ENCODE measurements at places on chromosomes 4 and X.

DNA sequence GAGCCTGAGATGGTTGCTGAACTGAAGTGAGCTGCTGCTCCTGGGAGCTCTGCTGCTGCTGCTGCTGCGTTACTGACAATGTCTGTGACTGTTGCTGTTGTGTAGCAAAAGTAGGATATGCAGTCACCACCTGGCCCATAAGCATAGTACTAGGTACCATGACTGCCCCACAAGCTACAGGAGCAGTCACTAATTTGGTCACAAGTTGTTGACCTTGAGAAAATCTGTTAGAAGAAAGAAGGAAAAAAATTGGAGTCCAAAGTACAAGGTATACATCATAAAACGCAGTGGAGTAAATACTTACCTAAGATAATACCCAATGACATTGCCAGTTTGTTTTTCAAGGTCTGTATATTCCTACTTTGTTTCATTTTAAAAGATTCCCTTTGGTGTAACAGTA, 42.6 kb downstream of the TMEM165 start:
- no peak for DNase-seq

DNA sequence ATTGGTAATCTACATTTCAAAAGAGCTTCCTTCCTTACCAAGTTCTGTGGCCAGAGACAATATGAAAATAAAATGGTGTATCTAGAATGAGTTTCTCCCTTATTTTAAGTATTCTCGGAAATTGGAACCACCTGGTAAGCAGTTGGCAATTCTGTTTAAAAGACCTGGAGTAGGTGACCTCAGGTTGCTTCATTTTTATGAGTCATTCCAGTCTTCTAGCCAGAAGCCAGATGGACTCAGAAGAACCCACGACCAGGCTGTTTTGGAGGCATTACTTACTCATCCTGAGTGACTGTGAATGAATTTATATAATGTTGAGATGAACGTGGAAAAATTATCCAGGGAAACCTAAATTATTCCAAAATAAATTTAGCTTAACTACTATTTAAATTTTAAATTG, 9.1 kb downstream of the BMPR1B start:
- DNase-seq: no peak

DNA sequence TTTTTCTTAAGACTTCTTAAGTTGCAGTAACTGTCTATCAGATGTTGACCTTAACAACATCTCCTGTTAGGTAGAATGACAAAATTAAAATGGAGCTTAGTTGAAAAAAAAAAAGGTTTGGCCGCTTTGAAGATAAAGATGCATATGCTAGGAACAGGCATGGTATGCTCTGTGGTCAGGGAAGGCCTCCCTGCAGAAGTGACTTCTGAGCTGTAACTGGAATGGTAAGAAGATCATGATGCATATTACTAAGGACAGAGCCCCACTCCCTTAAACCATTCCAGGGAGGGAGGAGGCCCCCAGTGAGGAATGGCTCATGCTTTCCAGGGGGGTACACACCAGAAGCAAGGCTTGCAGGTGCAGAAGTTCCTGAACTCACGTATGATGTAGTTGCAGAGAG, 43.7 kb downstream of the PDLIM5 start:
- DNase-seq: no peak

- no peak for DNase-seq
Observed at GRCh38 chr4:51862781-51863180, 19.8 kb downstream of the DCUN1D4 start.

- DNase-seq: peak; percentile 46
Observed at GRCh38 chr4:39353478-39354253, 12.5 kb downstream of the RFC1 start.

DNA sequence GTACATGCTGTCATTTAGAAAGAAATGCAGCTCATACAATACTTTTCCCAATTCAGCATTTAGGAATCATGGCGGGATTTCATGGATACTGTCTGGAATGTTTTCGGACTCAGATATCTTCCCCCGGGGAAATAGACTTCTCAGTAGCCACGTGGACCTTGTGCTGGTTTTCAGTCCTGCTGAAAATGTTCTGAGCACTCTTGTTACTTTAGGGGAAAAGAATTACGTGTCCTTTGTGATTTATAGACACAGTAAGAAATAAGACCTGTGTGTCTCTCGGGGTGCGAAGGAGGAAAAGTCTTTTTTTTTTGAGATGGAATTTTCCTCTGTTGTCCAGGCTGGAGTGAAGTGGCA, 3.8 kb downstream of the CD99 start:
- DNase-seq: no peak

DNA sequence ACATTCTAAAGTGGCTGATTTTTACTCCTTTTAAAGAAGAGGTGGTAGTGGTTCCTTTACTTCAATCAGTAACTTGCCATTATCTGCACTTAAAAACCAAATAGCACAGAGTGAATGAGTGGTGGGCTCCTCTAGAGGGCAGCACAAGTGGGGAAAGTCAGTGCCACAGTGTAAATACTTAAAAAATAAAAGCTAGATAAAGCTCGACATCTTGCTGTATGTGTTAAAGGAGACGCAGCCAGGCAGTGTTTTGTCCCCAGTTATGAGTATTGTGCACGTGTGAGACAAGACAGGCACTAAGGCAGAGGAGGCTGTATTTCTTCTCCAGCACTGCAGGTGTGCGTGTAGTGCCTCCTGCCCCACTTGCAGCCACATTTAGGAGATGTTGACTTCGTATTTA, 24.6 kb downstream of the NAP1L5 start:
- peak; percentile 68 for DNase-seq

- DNase-seq: no peak
Observed at GRCh38 chrX:33126469-33126868, 84.9 kb downstream of the DMD start.

GRCh38 chrX:138001226-138001625, 435.3 kb downstream of the ZIC3 start:
- DNase-seq: peak; percentile 70

DNA sequence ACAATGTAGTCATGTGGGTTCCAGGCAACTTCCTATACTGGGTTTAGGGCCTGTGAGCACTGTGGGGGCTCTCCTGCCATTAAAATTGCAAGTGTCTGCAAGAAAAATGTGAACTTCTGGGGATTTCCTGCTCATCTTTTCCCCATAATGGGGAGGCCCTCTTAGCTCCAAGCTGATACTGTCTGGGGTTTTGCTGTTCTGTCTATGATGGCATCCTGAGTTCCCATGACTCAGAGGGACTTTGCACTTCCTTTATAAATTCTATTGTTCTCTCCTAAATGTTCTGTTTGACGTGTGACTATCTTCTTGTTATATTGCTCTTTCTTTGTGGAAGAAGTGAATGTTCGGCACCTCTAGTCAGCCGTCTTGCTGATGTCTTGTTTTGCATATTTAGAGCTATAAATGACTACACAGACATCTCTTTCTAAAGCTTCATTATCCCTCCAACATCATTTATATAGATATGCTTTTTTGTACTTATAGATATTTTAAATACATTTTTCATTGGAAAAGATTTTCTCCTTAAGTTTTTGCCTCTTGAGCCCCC, 465.8 kb downstream of the NAF1 start:
- DNase-seq: no peak

- no peak for DNase-seq
Observed at GRCh38 chr4:65223601-65224000, 446.7 kb downstream of the EPHA5 start.

GRCh38 chrX:21974011-21974385, 33.5 kb downstream of the SMS start:
- no peak for DNase-seq

GRCh38 chr4:170772429-170772828, 682.7 kb upstream of the AADAT start:
- no peak for DNase-seq

DNA sequence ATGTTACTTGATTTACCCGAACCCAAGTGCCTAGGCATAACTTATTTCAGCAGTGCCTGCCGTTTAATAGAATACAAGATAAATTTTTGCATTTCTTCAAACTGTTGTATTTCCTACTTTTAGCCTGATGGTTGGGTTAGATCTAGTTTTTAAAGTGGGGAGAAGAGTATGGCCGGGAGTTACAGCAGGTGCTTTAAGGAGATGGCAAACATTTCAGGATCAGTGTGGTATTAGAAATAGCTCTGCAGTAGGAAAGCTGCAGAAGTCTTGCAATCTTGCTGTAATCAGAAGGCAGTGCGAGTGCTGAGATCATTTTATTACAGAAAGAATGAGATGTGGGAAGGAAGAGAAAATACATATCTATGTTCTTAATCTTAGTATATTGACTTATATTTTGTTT, 977.8 kb upstream of the TENM3 start:
- no peak for DNase-seq

GRCh38 chr4:152735396-152735859, 44.1 kb downstream of the TIGD4 start:
- peak; percentile 60 for DNase-seq

- DNase-seq: no peak
Observed at GRCh38 chrX:23503835-23504539, 163.3 kb upstream of the PRDX4 start.

GRCh38 chrX:38371641-38372040, 19.2 kb downstream of the OTC start:
- no peak for DNase-seq

Data from HAP-1 (cell line).